ENCODE measurements at places on chromosomes 2 and 18.

- DNase-seq, result no peak
Observed at GRCh38 chr18:66344227-66344626, 259.7 kb downstream of the CDH19 start.

DNA sequence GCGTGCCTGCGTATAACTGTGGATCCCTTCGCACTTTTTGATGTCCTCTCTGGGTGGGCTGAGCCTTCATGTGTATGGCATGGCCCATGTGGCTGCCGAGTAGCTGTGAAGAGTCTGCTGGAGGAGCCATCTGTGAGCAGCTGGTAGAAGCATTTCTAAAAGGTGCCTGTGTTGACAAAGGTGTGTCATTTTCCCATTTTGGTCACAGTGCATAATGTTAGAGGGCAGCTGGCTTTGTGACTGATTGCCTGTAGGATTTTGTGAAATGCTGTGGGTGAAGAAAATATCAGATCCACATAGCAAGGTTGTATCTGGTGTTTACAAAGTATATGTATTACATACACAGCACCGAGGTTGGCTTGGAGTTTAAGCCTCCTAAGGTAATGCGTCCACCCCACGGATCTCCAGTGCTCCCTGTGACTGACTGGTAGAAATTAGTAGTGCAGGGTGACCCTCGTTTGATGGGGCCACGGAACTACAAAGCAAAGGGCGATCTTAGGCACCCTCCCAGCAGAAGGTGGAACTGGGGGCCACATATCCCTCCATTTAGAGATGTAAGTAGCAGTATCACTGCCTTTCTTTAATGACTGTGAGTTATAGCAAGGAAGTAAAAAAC is 16.5 kb downstream of the GATA6 start:
- no peak for DNase-seq

GRCh38 chr2:1972422-1972821 is 228.1 kb upstream of the PXDN start:
- no peak for DNase-seq

GRCh38 chr2:18540872-18541271 is 19.6 kb downstream of the RDH14 start:
- DNase-seq, result no peak

GRCh38 chr2:200700856-200701255 is 110.9 kb upstream of the BZW1 start:
- no peak for DNase-seq

- DNase-seq, result no peak
Observed at GRCh38 chr18:57930476-57930875, 113.5 kb upstream of the NEDD4L start.

GRCh38 chr2:69253611-69254301 is 133.3 kb downstream of the GFPT1 start:
- DNase-seq, result no peak

DNA sequence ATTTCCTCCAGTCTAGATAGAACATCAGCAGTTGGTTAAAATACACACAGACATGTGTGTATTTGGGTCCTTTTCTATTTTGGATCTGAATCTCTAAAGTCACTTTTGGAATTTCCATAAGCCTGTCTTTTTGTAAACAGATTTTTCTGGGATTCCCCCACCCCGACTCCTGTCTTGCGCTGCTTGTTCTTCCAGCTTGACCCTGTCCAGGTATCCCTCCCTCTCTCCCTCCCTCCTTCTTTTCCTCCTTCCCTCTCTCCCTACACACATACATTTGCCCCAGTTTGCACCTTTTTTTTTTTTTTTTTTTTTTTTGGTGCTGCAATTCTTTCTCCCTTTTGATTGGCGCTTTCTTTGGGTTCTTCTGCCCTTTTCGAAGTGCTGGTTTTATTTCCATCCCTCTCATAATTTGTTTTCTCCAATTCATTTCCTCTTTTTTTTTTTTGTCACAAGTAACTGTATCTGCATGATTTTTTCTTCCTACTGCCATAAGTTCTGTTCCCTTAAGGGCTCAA is 114.8 kb upstream of the SERTAD2 start:
- DNase-seq, result no peak

GRCh38 chr2:36337354-36337753 is 18.2 kb upstream of the CRIM1 start:
- no peak for DNase-seq

GRCh38 chr18:37783771-37784170 is 218.2 kb upstream of the CELF4 start:
- DNase-seq, result no peak

DNA sequence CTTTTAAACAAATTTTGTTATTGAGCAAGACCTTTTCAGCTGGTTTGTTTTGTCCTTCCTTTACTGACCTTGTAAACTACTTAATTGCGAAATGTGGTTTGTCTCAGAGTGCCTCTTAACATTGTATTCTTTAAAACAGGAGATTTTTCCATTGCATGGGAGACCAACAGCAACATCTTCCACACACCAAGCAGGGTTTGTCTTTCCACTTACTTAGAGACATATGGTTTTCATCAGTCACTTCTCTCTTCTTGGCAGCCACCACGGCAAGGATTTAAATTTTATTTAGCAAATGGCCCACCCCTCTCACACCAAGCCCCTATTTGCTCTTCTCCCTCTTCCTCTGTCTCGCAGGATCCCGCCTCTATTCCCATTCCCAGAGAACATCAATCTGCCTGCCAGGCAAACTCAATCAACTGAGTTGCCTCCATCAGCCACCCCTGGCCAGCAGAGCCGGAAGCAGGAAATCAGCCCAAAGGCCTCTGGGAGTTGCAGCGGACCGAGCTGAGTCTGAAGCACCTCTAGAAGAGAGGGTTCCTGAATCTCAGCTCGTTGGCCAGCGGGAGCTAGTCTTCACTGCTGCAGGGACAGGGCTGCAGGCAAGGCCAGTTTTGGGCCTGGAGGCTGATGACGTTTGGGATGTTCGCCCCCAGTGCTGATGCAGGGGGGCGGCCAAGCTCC is 11.3 kb upstream of the CIB4 start:
- DNase-seq, result no peak

- DNase-seq, result no peak
Observed at GRCh38 chr2:216536734-216537210, 38.1 kb downstream of the RPL37A start.

DNA sequence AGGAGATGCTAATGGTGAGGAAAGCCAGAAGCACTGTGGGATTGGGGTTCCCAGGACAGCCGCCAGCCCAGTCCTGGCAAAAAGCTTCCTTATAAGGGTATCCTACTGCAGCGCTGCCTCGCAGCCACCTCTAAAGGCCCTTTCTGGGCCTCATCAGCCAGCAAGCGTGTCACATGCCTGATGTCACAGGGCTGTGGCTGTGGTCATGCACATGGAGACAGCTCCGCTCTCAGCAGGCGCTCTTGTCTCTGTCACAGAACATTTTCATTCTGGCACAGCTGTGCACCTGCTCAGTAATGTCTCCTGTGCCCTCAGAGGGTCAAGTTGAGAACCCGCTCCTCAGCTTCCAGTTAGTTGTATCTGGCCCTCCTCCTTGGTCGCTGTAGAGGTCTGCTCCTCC is 17.7 kb upstream of the MAL start:
- DNase-seq, result no peak

DNA sequence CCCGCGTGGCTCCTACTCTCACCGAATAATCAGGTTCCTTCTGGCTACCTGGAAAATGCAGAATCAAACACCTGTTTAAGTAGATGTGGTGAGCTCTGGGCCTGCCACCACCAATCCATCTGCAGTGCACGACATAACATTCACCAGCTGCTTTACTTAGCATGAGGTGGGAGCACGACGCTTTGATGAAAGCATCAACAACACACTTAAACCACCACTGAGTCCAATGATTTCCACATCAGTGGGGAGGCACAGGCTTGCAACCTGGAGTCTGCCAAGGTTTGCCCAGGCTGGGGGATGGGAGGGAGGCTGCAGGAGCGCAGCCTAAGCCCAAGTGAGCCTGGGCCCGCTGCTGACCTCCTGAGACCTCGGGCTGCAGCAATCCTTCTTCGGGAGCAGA is 415.5 kb downstream of the MEIS1 start:
- DNase-seq, result no peak

DNA sequence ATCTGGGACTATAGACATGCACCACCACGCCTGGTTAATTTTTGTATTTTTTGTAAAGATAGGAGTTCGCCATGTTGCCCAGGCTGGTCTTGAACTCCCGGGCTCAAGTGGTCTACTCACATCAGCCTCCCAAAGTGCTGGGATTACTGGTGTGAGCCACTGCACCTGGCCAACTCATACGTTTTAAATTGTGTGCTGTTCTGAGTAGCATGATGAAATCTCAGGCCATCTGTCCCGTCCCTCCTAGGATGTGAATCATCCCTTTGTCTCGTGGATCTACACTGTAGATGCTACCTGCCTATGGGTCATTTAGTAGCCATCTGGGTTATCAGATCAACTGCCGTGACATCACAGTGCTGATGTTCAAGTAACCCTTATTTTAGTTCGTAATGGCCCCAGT is 38.5 kb upstream of the RMP24 start:
- DNase-seq, result no peak

GRCh38 chr2:216557413-216557812 is 58.8 kb downstream of the RPL37A start:
- DNase-seq, result no peak

DNA sequence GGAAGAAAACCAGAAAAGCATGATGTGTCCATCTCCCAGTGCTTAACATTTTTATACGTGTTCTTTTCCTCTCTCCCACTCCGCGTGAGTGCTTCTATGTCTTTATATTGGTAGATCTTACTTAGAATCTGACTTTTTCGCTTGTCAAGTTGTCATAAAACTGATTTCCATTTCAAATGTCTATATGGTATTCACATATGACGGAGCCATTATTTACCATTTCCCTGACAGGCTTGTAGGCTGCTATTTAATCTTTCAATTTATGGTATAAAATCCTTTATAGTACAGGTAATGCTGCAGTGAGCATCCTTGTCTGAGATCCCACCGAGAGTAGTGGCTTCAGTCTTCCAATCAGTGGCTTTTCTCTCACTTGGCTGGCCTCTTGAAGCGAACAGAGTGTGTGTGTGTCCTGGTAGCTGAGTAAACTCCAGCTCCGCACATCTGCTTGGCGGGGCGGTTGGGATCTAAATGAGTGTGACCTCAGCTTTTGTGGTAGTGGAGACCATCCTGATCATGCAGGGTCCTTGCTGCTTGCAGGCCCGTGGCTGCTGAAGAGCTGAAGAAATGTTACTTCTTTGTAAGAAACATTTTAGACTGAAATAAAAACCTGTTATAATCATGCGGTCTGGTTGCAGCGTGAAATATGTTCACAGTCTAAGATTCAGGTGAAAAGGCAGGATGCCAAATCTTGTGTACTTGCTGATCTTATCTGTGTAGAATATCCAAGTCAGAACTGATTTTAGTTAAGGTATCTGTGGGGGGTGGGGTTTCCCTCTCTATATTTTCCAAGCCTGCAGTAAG is 40.2 kb downstream of the INPP4A start:
- no peak for DNase-seq

DNA sequence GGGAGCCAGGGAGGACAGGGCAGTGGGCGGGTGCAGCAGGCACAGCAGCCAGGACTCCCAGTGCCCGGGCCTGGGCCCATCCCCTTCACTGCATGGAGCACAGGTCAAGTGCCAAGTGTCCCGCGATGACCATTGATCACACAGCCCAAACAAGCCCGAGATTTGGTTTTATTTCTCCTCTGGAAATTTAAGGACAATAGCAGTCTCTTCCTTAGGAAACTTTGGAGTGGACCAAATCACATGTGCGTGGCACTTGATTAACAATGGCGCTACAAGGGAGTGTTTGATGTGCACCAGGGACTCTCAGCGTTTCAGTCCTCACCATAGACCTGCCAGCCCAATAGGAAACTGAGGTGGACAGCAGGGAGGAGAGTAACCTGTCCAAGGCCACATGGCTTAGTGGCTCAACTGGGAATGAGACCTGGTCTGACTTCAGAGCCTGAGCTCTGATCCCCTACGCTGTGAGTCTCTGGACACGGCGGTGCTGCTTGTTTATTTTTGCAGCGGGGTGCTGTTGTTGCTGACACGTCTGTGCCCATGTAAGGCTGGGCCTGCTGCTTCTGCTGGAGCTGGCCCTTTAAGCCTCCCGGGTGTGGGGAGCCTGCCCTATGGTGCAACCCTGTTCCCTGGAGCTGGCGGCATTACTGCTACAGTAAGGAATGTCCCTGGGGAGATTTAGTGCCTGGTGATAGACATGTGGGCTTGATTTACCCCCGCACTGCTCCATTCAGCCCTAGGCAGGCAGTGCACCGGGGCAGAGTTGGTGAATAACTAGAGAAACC is 194.2 kb downstream of the INHBB start:
- DNase-seq, result no peak

DNA sequence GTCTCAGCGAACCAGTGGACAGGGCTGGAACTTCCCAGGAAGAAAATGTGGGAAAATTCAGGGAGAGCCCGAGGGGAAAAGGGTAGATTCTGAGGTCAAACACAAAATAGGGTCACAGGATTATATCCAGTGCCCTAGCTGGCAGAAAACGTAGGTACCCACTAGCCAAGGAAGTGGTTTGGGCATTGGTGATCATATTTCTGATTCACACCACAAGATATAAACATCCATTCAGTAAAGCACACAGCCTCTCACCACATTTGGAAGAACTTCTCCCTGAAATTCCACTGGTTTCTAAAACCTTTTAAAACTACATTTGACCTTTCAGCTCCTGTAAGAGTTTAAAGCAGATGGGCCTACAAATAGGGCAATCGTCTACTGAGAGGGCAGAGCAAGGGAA is 186.9 kb downstream of the TTC32 start:
- DNase-seq, result no peak

GRCh38 chr2:113083296-113083695 is 15.5 kb downstream of the IL1F10 start:
- no peak for DNase-seq

- DNase-seq, result no peak
Observed at GRCh38 chr2:221064880-221065279, 507.2 kb downstream of the EPHA4 start.

DNA sequence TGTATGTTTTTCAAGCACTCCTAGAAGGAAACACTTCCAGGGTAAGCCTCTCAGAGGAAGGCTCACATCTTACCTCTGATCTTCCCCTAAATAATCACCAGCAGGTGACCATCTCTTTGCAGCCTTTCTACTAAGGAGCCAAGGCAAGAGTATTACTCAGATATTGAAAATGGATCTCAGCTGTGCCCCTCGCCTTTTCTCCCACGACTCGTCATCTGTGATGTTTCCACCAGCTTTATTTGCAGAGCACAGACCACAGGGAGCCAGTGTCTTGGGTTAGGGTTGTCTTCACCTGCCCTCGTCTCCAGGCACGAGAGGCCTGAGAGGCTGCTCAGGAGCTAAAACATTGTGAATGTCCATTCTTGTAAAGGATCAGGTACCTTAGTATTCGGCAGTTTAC is 16.9 kb upstream of the SCLY start:
- no peak for DNase-seq

DNA sequence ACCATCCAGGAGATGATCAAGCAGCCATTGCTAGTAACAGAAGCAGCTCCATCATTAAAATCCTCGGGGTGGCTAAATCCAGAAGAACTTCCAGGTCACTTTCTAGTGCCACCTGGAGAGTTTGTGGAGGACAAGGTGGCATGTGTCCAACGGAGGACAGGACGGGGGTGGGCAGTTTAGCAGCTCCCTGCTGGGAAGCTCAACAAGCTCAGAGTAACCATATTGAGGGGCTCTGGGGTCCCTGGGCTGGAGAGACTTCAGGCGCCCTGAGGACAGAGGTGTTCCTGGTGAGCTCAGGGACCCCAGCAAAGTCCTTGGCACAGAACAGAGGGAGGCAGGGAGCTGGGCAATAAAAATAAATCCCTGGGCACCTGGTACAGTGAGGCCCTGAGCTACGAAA is 140.0 kb upstream of the FHL2 start:
- DNase-seq, result no peak
